ENCODE measurements at places on chromosomes 6 and 20. TPM values are rescaled to one million over a fixed set of nuclear protein-coding genes. Genes with fewer than 3 reads are reported as not detected.

MATN4 gene
- total RNA-seq = 0.64 TPM

DNA sequence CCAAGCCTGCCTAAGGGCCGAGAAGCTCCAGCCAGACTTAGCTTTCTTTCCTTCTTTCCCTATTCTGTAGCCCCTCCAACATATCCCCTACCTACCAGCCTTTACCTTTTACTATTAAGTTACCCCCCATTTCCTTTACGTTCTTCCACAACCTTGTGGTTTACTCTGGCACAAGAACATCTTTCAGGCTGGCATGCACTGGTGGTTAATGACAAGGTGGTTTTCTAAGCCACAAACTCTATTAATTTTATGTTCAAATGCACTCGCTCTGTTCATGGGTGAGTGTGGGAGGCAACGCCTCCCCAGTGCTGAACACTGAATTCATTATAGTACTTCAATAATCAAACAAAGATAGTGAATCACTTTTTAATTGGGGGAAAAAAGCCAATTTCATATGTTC, 64.4 kb downstream of the TRERF1 start:
- peaks cover 9% of the 10 kb centered on the region for H3K36me3 ChIP-seq
- peaks cover 83% of the 10 kb centered on the region for H3K4me1 ChIP-seq
- DNase-seq = no peak
- no peaks in the 10 kb centered on the region for H3K27me3 ChIP-seq

GRCh38 chr20:10863337-10864060, 189.7 kb upstream of the JAG1 start:
- H3K4me3 ChIP-seq = no peak overlapping the region
- no peaks in the 10 kb centered on the region for H3K36me3 ChIP-seq

GRCh38 chr6:47440719-47441118, 36.9 kb upstream of the CD2AP start:
- H3K4me1 ChIP-seq = no peaks in the 10 kb centered on the region
- no peak overlapping the region for H3K27ac ChIP-seq
- no peaks in the 10 kb centered on the region for H3K36me3 ChIP-seq
- no peak overlapping the region for H3K4me3 ChIP-seq
- no peak for DNase-seq

MYLK2 gene
- total RNA-seq = 0.51 TPM
